Stimulated activated CD4-positive, alpha-beta T cell treated with anti-CD3 and anti-CD28 coated beads, Interleukin-1b, Interleukin-23, amount 100 ng/mL, for 1 hour (primary cell): ENCODE measurements at places on chromosomes 1 and 21.

- DNase-seq: no peak
Measured at GRCh38 chr1:146031476-146031875, 9.9 kb upstream of the HJV start.

GRCh38 chr1:58441699-58442098, 104.8 kb downstream of the OMA1 start:
- DNase-seq: no peak

DNA sequence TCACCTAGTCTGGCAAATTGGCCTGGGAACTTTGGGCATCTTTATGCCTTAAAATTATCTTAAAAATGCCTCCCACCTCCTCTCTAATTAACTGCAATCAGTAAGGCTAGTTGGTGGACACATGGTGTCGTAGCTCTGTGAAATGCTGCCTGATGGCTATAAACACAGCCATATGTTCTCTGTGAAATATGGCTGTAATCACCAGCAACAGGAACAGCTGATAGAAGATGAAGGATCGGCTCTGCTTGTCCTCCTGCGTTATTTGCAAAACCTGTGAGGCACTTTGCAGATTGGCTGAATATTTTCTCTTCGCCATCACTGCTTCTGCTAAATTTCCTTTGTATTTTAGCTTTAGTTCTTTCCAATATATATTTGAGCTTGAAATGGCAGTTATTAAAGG, 419.6 kb downstream of the RWDD3 start:
- DNase-seq: no peak

DNA sequence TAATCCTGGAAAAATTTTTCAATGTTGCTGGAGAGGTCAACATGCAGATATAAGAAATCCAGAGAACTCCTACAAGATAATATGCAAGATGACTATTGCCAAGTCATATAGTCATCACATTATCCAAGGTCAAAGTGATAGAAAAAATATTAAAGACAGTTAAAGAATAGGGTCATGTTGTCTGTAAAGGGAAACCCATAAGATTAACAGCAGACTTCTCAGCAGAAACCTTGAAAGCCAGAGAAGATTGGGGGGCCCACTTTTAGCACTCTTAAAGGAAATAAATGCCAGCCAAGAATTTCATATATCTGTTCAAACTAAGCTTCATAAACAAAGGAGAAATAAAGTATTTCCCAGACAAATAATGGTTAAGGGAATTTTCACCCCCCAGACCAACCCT, 64.1 kb downstream of the PTGFR start:
- no peak for DNase-seq

DNA sequence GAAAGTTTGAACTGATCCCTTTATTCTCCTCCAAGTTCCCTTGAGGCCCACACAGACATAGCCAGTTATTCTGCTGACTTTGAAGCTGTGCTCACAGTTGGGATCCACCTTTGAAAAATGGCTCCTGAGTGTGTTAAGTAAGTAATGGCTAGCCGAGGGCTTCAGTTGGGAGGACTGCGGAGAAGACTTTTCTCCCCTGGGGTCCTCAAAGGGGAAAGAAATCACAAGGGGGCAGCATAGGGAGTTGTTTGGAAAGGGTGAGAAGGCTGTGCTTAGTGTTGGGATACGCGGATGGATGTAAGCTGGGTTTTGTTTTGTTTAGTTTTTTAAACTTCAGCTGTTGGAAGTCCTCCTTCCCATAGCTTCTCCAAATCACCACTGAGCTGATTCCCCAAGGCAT, 8.3 kb downstream of the PGM1 start:
- no peak for DNase-seq

DNA sequence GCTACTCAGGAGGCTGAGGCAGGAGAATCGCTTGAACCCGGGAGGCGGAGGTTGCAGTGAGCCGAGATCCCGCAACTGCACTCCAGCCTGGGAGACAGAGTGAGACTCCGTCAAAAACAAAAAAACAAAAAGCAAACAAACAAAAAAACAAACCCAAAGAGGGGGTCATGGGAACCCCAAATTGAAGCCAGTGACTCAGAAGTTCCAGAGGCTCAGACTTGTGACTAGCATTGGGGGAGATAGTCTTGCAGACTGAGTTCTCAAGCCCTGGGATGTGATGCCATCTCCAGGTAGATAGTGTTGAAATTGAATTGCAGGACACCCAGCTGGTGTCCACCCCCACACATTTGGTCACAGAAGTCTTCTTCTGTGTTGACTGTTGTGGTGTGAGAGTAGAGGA, 24.9 kb upstream of the ENO1 start:
- no peak for DNase-seq

DNA sequence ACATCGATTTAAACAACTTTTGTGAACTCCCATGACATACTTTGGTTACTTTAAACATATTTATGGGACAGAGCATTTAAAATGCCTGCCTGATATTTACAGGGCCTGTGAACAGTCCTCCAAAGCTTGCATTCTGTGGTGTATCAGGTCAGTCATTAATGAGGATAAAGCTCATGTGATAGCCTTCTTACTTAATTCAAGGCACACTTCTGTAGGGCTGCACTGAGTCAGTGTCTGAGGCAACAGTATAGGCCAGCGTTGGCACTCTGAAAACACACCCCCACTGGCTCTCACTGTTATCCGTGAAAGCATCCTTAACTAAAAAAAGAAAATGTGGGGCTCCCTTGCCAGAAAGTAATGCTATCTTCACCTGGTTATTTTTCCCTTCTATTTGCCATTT, 200.0 kb downstream of the NFIA start:
- DNase-seq: no peak

DNA sequence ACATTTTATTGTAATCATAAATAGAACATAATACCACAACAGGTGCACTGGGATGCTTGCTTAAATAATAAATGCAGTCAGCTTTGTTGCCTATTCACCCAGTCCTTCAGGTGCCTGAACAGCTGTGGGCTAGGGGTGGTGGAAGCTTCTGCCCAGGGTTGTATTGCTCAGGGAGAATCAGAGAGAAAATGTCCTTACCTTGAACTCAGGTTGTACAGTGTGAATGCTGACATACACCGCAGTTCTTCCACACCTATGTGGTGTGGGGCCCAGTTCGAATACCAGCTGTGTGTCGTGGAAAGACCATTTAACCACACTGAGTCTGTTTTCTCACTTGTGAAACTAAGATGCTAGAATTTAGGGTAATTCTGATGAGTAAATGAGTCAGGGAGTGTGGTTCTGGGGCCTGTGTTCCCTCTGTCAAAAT, 115.7 kb upstream of the ATP1A1 start:
- no peak for DNase-seq

GRCh38 chr1:53895421-53895820, 1.4 kb downstream of the DIO1 start:
- no peak for DNase-seq

GRCh38 chr1:4963251-4963650, 308.8 kb downstream of the AJAP1 start:
- no peak for DNase-seq

DNA sequence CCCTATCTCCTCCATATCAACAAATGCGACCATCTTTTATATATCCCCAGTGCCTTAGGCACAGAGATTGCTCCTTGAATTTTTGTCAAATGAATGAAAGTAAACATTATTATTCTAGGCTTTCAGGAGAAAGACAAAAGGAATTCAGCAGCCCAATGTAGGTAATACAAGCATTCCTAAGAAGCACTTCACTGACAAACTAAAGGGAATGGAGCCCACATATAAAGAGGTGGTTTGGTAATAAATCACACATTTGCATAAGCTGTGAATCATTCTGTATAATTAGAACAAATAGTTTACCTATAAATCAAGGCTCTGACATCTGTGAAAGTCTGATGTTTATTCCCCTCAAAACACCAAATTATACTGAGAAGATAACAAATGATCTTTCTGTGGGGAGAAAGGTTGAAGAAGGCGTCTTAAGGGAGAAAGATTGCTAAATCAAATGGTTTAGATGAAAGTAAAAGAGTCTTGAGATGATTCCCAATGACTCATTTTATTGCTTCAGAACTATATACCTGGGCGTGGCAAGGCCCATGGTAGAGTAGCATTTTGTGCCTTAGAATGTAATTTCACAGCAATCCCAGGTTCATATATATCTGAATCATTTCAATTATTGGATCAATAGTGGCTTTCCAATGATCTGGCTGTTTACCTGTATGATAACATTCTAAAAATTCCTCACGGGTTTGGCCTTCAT, 558.1 kb downstream of the AGBL4 start:
- no peak for DNase-seq

DNA sequence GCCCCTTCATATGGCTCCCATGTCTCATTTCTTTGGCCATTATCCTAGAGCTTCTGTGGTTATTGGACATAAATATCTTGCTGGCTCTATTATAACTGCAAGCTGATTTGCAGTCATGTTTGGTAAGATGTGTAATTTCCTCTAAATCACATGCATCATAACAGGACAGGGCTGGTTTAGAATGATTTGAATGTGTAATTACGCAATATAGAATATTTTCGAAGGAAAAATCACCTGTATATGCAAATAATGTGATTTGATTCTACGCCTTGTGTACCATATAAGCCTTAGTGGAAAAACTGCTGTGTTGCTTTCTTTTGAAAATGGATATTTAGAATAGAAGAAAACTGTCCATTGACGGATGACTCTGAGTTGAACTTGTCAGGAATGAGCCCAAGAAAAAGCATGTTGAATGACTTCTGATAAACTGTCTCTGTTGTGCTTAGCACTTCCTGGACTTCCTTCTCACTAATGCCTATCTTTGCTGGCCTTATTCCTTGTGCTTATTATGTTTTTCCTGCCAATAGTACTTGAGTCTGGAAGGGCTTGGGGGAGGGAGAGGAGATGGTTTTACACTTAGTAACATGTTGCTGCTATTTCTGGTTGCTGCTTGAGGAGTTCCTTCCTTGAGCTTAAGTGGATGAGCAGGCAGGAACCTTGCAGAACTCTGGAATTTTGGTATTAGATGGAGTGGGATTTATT, 6.5 kb downstream of the CACHD1 start:
- no peak for DNase-seq

DNA sequence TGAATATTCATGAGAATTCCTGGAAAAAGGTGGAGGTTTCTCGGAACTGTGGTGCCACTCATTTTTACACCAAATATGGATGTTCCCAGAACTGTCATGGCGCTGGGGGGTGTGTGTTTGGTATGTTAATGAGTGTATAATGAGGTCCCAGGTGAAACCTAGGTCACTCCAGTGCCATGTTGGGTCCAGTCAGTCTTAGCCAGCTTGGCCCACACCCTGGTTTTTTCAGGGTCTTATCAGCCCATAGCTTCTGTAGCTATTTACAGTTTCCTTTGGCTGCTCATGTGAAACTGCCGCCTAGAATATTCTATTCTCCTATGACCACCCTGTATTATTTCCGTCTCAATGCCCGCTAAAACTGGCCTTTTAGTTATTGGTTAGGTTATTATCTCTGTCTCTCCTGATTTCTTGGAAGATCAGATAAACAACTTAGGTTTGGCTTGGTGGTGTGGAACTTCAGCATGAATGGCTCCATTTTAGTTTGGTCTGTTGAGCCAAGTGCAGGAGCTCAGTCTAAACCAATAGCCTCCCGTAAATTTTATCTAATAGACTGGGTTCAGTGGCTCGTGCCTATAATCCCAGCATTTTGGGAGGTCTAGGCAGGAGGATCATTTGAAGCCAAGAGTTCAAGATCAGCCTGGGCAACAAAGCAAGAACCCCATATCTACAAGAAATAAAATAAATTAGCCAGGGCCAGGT, 42.1 kb upstream of the EDARADD start:
- no peak for DNase-seq

DNA sequence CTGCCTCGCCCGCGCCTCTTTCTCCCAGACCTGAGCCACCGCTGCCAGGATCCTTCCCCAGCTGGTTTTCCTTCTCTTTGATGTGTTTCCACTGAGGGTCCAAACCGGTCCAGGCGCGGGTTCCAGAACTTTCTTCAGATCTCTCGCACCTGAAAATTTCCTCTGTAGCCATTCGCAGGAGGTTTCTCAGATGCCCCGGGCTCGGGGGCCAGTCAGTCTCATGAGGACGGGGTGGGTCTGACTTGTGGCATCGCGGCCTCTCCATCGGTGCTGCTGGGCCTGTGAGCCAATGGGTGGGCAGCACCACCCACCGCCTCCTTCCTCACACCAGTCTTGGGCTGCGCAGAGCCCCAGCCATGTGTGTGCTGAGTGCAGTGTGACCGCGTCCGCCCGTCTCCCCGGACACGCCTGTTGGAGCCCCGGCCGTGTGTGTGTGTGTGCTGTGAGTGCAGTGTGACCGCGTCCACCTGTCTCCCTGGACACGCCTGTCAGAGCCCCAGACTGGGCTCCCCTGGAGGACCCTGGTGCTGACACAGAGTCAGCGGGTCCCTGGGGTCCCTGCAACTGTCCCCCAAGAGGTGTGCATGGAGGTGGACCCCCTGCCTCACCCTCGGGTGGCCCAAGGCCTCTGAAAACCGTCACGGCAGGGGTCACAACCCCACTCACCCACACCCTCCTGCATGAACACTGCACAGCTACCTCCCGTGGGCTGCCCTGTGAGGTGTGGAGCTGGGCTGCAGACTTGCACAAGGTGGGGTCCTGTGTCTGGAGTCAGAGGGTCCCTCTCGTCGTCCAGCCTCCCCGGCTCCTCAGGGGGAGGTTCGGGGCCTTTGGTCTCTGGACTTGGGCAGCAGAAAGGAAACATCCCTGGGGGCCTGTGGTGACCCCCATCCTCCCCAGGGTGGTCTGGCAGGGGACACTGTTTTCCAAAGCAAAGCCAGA, 20.2 kb downstream of the COL18A1 start:
- DNase-seq: no peak

DNA sequence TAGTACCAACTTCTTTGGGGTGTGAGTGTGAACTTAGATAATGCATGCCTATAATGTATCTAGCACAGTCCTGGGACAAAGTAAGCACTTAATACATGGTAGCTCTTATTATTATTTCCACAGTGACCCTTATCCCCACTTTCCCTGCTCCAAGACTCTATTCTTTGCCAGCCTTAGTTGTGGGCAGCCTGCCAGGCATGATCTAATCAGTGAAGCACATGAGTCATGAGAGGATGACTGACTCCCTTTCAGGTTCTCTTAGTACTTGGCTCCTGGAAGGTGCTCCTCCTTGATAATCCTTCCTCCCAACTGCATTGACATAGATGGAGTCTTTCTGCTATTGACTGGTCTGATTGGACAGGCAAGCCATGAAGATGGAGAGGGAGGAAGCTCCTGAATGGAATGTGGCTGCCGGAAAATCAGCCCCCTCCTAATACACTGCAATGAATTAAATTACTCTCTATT, 17.4 kb upstream of the GNG12 start:
- no peak for DNase-seq

GRCh38 chr1:58652651-58653184, 47.1 kb downstream of the MYSM1 start:
- peak; percentile 25 for DNase-seq
